Stimulated activated CD8-positive, alpha-beta memory T cell treated with anti-CD3 and anti-CD28 coated beads, Interleukin-7, amount 100 ng/mL, for 48 hours (primary cell): ENCODE measurements at places on chromosomes 7 and 10.

DNA sequence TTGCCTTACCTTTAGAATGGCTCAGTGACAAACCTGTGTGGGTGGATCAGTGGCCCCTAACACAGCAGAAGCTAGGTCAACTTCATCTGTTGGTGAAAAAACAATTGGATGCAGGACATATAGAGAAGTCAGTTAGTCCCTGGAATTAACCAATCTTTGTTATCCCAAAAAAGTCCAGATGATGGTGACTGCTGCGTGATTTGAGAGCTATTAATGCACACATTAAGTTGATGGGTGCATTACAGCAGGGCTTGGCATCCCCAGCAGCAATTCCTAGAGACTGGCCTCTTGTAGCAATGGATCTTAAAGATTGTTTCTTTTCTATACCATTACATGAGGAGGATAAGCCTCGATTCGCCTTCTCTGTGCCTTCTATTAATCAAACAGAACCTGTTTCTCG, 33.3 kb downstream of the OR13A1 start:
- DNase-seq: no peak

DNA sequence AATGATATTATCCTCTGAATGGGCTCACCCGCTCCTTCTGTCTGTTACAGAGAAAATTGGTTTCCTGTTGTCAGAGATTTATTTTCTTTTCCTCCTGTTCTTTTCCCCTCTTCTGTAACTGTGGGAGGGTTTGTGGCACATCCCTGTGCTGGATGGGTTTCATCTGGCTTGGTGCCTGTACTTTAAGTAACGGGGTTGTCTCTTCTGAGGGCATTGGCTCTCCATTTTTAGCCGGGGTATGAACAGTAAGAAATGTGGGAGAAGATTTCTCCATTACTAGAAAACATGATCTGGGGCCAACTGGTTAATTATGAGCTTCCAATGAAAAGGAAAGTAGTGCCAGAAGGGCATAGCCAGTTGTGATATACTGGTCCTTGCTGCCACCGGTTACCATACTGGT, 142.6 kb downstream of the SND1 start:
- DNase-seq: no peak

GRCh38 chr10:7945469-7946187, 108.9 kb upstream of the GATA3 start:
- no peak for DNase-seq

GRCh38 chr7:106952658-106953231, 87.7 kb downstream of the PIK3CG start:
- no peak for DNase-seq

DNA sequence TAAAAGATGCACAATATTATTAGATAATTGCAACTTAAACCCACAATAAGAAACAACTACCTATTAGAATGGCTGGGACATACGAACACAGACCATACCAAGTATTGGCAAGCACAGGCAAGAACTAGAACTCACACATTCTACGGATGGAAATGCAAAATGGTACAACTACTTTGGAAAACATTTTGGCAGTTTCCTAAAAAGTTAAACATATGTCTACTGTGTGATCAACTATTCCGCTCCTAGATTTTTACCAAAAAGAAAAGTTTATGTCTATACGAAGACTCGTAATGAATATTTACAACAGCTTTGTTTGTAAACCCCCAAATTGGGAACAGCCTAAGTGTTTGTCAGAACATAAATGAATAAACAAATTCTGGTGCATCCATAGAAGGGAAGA, 194.7 kb downstream of the FGFR2 start:
- no peak for DNase-seq

GRCh38 chr10:124875596-124875995, 66.3 kb upstream of the ZRANB1 start:
- no peak for DNase-seq

- DNase-seq: no peak
These were observed 43.3 kb upstream of the BTBD16 start for GRCh38 chr10:122227754-122228153.

GRCh38 chr10:43313901-43314300, 47.0 kb upstream of the RASGEF1A start:
- no peak for DNase-seq

GRCh38 chr7:134451656-134452055, 7.2 kb downstream of the AKR1B1 start:
- DNase-seq: no peak
